ENCODE measurements at places on chromosomes 12 and 14. TPM values are rescaled to one million over a fixed set of nuclear protein-coding genes. Genes with fewer than 3 reads are reported as not detected.

The GUCY2C gene
- polyA plus RNA-seq: not detected

The ERBB3 gene
- polyA plus RNA-seq: 4.0 TPM

The GSKIP gene
- 31.7 TPM for polyA plus RNA-seq

The PPP4R4 gene
- polyA plus RNA-seq: 5.4 TPM
